GM23338 (cell line): ENCODE measurements at places on chromosomes 1 and 21. TPM values are rescaled to one million over a fixed set of nuclear protein-coding genes. Genes with fewer than 3 reads are reported as not detected.

SLC44A3 gene
- 4.0 and 4.5 TPM in 2 replicates for polyA plus RNA-seq

SELP gene
- not detected in 2 replicates for polyA plus RNA-seq

LEPR gene
- polyA plus RNA-seq = 1.5 and 2.1 TPM in 2 replicates

PSRC1 gene
- 51.4 and 55.0 TPM in 2 replicates for polyA plus RNA-seq

REN gene
- polyA plus RNA-seq = not detected in 2 replicates

FCN3 gene
- 0.66 TPM in 1 of 2 replicates, not detected in the other for polyA plus RNA-seq

TAL1 gene
- not detected in 2 replicates for polyA plus RNA-seq

PER3 gene
- polyA plus RNA-seq = 5.3 and 6.1 TPM in 2 replicates

TMPRSS15 gene
- not detected in 2 replicates for polyA plus RNA-seq

COL18A1 gene
- 38.4 and 45.1 TPM in 2 replicates for polyA plus RNA-seq

DNA sequence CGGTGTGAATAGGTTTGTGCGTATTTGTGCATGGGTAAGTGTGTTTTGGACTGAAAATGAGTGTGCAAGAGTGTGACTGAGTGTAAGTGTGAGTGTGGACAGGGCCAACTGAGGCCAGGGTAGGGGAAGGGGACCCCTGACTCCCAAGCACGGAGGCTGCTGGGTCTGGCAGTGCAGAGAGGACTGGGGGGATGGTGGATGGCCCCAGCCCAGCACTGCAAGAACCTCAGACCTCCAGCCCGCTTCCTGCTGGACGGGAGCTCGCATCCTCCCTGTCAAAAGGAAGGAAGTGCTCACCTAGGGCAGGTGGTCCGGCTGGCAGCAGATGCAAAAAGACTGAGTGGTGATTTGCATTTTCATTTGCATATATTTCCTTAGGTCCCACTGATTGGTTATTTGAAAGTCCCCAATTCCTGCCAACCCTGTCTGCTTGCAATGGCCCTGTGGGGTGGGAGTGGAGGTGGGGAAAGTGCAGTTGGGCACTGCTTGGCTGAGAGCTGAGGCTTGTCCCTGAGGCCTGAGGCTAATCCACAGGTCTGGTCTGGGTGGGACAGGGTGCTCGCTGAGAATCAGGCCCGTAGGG is 42.8 kb upstream of the CASZ1 start:
- peak; percentile 69 for DNase-seq

- no peak for DNase-seq
Observed at GRCh38 chr1:38198099-38198498, 151.5 kb upstream of the POU3F1 start.

DNA sequence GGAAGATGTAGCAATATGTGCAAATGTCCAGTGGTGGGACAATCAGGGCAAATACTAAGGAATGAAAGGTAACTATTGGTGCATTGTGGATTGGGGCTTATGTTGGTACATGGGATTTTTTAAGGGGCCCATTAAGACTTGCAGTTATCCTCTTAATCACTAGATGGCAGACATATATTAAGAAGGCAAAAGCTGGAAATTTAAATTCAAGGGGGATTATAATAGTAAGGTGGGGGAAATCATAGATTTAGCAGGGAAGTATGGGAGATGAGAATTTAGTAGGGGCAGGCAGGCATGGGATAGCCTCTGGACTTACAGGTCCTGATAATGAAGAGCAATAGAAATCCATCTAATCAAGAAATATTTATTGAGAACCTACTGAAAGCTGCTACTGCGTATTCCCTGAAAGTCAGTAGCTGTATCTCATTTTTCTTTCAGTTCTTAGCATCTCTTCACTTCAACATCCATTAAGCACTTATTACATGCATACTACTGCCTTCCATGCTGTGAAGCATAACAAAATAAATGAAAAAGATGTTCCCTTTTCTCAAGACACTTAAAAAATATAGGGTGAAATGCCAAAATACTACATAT is 251.8 kb downstream of the CRB1 start:
- DNase-seq = peak; percentile 64

- DNase-seq = no peak
Observed at GRCh38 chr21:36813052-36813451, 114.1 kb downstream of the SIM2 start.

GRCh38 chr1:219539645-219540254 is 73.2 kb downstream of the ZC3H11B start:
- no peak for DNase-seq

GRCh38 chr1:59436637-59437036 is 139.7 kb downstream of the FGGY start:
- DNase-seq = no peak

- no peak for DNase-seq
Observed at GRCh38 chr1:221306239-221306638, 427.0 kb downstream of the HLX start.

DNA sequence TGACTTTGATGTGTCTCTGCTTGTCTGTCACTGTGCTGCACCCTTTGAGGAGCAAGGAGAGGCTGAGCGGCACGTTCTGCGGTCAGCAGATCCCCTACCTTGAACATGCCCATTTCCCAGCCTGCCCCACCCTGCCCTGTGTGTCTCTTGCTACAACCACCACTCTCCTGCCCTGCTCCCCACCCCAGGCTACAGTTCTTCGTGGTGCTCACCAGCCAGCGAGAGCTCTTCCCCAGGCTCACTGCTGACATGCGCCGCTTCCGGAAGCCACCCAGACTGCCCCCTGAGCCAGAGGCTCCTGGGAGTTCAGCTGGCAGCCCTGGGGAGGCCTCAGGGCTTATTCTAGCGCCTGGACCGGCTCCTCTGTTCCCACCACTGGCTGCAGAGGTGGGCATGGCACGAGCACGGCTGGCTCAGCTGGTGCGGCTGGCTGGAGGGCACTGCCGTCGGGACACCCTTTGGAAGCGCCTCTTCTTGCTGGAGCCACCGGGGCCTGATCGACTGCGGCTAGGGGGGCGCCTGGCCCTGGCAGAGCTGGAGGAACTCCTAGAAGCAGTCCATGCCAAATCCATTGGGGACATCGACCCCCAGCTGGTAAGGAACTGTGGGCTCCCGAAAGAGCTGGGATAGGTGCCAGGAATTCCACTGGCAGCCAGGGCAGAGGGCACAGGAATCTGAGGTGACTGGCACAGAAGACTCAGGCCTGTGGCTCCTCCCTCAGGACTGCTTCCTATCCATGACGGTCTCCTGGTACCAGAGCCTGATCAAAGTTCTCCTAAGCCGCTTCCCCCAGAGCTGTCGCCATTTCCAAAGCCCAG is 5.6 kb downstream of the HYI start:
- no peak for DNase-seq

- no peak for DNase-seq
Observed at GRCh38 chr1:101394041-101394440, 157.2 kb downstream of the S1PR1 start.

DNA sequence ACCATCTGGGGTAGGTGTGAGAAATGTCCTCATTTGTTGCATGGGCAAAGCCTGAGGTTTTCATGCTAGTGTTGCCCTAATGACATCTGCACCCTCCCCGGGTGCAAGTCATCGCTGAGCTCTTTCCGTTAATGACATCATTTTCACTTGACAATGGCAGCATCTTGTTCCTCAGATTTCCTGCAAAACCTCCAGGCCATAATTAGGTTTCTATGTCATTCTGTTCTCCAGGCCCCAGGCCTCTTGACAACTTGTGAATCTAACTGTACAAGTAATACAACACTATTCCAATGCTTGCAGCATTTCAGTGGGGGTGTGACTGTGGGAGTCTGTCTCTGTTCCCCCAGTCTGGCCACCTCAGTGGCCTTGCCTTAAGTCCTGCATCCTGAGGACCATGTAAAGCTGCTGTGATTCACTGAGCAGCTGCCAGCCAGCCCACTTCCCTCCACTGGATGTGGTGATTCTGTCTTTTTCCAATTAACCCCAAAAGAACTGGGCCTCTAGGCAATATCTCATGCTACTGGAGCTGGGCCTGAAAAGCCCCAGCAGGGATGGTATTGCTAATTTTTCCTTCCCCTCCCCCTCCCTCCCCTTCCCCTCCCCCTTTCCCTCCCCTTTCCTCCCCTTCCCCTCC is 22.8 kb downstream of the RAB7B start:
- no peak for DNase-seq

DNA sequence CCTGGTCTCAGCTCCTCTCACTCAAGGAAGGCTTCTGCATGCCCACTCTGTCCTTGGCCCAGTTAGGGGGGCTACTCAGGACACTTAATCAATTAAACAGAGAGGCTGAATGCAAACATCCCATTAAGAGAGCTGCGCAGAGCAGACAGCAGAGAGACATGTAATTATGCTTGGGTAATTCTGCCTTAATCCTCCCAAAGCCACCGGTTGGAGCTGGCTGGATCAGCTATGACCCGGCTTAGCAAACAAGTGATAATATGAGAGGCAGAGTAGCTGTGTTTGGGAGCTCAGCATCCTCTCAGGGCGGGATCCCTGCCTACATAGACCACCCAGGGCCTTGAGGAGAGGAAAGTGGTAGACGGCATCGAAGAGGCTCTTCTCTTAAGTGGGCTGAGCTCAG is 183.2 kb downstream of the GRIK3 start:
- DNase-seq = no peak

- DNase-seq = no peak
Observed at GRCh38 chr1:62084310-62084890, 110.2 kb upstream of the L1TD1 start.

DNA sequence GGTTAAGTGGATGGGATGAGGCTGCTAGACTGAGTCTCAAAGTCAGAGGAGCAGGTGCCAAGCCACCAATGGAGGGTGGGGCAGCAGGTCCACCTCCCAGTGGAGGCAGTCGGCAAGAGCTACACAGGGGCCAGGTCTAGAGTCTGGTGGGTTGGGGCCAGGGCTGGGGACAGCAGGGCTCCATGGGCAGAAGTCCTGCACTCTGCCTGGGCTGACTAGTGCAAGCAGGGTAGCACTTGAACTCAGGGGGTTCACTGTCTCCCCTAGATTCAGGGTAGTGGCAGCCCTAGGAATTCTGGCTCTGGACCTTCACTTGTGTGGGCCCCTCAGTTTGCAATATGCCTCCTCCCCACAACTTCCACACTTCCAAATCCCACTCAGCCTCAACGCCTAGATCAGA is 66.2 kb downstream of the SYT6 start:
- DNase-seq = no peak

- DNase-seq = no peak
Observed at GRCh38 chr21:45151445-45152160, 77.2 kb downstream of the ADARB1 start.

GRCh38 chr1:36253161-36253862 is 29.1 kb downstream of the THRAP3 start:
- DNase-seq = no peak

DNA sequence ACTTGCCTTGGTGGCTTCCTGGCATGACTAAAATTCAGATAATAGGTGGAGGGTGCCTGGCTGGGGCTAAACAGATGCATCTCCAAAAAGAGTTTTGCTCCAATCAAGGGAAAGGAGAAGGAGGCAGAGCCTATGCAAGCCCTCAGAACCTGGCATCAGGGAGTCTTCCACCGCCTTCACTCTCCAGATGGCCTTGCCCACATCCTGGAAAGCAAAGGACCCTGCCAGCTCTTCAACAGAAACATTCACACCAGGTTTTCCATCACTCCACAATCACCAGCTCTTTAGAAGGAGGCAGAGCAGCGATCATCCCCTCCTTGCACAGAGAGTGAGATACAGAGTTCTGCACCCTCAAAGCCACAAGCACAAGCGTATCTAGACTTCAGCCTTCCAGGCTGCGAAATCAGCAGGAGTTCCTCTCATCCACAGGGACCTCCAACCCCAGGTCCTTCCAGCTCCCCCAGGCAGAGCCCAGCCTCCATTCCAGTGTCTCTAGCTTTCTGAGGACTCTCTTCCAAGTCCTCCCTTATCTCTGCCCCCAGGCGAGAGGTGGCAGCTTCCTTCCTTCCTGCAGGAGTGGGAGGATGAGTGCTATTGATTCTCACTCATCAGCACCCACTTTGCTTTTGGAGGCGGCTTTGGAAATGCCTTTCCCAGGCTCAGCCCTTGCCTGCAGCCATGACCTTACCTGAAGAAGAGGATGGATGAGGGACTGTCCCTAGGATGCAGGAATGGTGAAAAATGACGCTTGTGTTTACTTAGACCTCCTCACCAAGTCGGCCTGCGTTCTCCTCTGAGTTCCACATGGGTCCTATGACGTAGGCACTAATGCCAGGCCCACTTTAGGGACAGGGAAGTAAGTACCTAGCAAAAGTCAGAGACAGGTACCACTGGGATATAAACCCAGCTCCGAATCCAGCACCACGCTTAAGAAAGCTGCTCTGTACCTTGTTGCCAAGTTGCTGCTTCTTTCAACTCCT is 75.4 kb downstream of the RIPK4 start:
- DNase-seq = no peak

- no peak for DNase-seq
Observed at GRCh38 chr1:219871427-219872057, 56.8 kb downstream of the SLC30A10 start.

DNA sequence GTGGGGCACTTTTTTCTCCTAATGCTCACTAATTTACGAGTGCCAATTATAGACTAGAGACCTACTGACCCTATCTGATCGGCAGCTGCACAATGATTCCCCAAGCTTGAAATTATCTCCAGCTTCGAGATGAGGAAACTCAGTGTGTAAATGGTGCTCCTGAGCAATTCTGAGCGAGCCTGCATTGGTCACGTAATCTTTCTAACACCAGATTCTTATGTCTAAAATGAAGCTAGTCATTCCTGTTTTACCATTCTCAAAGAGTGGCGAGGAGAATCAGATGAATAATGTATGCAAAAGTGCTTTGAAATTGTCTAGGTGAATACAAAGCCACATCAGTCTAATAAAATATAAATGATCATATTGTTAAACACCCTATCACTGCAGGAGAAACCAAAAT is 318.1 kb upstream of the FAM78B start:
- DNase-seq = no peak

- DNase-seq = no peak
Observed at GRCh38 chr1:39394598-39394997, 96.8 kb upstream of the BMP8A start.

DNA sequence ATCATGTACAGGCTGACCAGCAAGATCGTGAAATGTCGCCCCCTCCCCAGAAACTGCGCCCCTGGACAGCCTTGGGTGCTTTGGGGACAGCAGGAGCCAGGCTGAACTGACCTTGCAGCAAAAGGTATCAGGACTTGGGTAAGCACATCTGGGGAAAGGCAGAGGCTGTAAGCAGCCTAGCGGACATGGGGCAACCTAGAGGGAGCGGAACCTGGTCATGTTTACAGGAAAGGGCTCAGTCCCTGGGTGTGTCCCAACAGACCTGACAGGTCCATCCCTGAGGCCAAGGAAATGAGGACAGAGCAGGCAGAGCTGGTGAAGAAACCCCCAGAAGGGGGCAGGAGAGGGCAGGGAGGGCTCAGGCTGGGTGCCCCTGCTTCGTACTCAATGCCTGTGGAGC is 3.1 kb upstream of the S100A8 start:
- DNase-seq = peak; percentile 54
